ENCODE measurements at places on chromosomes 16 and 17.

- DNase-seq: no peak
These were observed 14.7 kb downstream of the COPZ2 start for GRCh38 chr17:48022901-48023300.

- DNase-seq: no peak
These were observed 66.4 kb downstream of the BANP start for GRCh38 chr16:88017587-88018101.

DNA sequence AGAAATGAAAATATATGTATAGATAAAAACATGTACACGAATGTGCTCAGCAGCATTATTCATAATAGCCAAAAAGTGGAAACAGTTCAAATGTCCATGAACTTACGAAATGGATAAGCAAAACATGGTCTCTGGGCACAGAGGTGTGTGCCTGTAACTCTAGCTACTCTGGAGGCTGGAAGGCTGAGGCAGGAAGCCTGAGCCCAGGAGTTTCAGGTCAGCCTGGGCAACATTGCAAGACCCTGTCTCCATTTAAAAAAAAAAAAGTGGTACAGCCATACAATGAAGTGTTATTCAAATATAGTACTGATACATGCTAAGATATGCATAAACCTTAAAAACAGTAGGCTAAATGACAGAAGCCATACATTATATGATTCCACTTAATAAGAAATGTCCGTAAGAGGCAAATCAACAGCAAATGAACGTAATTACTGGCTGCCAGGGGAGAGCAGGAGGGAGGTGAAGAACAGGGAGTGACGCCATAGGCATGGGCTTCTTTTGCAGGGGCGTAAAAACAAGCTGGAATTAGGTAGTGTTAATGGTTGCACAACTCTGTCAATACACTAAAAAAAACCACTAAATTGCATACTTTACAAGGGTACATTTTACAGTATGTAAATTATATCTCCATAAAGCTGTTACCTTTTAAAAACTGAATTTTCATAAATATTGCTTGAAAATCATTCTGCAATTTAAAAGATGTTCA is 87.2 kb upstream of the PLEKHM1 start:
- no peak for DNase-seq

- no peak for DNase-seq
These were observed 44.9 kb upstream of the DLX4 start for GRCh38 chr17:49924116-49924515.

- no peak for DNase-seq
These were observed 317.5 kb downstream of the TOX3 start for GRCh38 chr16:52229471-52229870.

DNA sequence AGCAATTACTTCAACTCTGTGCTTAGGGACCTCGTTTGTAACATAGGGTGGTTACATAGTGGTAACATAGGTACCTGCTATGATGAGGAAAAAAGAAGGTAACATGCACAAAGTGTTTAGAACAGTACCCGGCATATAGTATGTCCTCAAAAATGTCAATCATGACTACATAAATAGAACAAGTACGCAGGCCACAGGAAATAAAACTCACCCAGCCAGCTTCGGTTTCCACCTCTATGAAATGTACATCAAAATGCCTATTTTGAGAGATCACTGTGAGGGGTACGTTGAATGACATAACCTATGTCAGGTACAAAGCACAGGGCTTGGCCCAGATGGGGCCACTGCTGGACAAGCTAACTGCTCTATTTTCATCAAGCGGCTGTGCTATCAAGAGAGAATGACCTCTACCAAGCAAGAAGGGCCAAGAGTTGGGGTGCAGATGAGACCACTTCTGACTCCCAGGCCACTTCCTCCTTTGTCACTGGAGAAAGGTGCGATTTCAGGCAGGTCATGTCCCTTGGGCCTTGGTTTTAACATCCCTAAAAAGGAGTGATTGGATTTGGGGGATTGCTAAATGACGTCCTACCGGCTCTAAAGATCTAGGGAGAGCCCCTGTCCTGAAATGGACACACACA is 45.4 kb downstream of the WSB1 start:
- no peak for DNase-seq

- no peak for DNase-seq
These were observed 32.6 kb upstream of the DLX4 start for GRCh38 chr17:49936386-49936785.

- DNase-seq: no peak
These were observed 216.0 kb downstream of the PMP22 start for GRCh38 chr17:15048933-15049794.

DNA sequence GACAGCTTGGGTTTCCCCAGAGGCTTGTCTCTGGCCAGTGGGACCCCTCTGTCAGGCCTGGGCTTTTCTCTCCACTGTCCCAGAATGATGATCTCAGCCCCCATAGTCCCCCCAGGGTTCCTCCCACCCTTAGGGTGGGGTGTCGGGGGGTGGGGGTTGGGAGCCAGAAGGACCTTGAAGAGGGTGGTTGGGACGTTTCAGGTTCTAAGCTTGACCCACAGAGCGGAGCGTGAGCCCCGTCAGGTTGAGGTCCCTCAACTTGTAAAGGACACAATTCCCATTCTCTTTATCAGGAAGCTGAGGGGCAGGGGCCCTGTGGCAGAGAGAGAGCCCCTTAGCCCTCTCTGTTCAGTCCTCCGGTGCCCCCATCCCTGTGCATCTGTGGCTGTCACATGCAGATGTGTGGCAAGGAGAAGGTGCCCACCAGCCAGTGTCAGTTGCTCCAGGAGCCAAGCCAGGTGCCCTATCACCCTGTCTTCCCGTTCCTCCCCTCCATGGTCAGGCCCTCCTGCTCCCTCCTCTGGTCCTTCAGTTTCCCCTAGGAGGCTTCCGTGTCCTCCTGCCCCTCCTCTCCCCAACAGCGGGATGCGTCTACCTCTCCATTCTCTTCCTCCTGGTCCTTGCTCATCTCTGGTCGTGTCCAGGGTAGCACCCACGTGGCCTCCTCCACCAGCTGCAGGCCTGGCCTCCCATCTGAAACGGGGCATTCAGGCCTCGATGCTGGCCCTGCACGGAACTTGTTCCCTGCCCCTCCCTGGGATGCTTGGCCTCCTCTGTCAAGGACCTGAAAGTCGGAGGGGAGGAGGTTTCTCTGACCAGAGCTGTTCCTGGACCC is 1.5 kb upstream of the NTN3 start:
- DNase-seq: no peak

DNA sequence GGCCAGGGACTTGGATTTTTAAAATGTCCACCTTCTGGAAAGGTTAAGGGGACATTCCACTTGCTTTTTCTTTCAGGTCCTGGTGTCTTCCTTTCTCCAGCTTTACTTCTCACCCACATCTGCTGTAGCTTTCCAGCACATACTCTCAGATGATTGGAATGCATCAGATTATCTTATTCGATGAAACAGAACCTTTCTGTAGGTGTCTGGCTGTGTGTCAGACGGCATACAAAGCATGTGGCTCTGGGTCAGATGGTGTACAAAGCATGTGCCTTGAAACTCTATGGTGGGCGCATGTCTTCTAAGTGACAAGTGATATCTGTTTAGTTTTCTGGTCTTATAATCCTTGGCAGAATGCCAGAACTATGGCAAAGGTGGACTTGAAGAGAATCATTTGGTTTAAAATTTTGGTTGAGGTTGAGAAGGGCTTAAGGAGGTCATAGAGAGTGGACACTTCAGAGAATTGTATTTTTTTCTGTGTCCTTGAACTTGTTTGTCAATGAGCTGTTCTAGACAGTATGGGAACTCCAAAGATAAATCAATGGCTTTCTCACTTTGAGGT is 125.3 kb downstream of the FTO start:
- no peak for DNase-seq

DNA sequence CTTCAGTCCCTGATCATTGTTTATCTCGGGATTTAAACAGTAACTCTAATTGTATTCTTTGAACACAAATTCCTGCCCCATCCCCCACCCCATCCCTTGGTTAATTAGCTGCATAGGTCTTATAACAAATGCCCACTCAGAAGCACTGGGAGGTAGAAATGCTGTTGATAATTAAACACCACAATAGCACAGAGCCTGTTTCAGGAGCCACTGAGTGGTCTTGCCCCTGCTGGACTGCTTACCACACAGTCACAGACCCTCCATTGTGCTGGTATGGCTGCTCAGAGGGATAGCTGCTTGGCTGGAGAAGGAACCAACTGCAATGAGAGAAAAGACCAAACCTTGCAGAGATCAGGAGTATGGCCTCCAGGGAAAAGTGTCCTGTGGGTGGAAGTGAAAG is 214.1 kb downstream of the ANKFN1 start:
- no peak for DNase-seq

GRCh38 chr17:38674014-38674748 is 576 bp downstream of the EPOP start:
- DNase-seq: no peak

DNA sequence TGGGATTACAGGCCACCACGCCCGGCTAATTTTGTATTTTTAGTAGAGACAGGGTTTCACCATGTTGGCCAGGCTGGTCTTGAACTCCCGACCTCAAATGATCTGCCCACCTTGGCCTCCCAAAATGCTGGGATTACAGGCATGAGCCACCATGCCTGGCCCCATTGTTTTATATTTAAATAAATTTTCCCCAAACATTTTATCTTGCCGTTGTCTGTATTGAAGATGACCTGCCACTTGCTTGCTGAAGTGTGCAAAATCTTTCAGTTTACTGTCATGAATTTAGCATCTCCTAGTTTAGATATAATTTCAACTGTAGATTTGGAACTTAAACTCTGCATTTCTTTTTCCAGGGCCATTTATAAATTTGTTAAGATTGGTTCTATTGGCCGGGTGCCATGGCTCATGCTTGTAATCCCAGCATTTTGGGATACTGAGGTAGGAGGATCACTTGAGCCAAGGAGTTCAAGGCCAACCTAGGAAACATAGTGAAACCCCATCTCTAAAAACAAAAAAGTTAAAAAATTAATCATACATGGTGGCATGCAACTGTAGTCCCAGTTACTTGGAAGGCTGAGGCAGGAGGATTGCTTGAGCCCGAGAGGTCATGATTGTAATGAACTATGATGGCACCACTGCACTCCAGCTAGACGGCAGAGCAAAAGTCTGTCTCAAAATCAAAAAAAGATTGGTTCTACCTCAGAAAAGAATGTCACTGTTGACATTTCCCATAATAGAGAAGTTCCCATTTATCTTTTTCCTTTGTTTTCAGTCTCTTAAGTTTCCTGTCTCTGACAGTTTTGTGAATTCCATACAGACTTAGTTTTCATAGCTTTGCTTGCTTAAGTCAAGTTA is 84.4 kb downstream of the VMP1 start:
- peak; percentile 82 for DNase-seq

- DNase-seq: no peak
These were observed 135.2 kb upstream of the HS3ST3A1 start for GRCh38 chr17:13736916-13737315.

DNA sequence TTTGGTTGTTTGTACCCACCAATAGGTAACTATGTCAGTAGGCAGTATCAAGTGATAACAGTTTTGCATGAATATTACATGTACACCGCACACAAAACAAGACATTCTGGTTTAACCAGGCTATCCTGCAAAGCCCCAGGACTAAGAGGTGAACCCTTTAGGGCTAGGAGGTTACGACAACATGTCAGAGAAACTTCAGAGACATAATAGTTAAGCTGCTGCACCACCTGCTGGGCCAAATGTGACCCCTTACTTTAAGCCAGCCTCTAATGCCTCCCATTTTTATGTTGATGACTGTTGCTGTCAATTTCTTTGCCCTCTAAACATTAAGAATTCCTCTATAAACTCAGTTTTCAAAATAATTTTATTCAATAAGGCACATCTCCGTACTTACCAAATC is 15.4 kb downstream of the SRP68 start:
- no peak for DNase-seq

DNA sequence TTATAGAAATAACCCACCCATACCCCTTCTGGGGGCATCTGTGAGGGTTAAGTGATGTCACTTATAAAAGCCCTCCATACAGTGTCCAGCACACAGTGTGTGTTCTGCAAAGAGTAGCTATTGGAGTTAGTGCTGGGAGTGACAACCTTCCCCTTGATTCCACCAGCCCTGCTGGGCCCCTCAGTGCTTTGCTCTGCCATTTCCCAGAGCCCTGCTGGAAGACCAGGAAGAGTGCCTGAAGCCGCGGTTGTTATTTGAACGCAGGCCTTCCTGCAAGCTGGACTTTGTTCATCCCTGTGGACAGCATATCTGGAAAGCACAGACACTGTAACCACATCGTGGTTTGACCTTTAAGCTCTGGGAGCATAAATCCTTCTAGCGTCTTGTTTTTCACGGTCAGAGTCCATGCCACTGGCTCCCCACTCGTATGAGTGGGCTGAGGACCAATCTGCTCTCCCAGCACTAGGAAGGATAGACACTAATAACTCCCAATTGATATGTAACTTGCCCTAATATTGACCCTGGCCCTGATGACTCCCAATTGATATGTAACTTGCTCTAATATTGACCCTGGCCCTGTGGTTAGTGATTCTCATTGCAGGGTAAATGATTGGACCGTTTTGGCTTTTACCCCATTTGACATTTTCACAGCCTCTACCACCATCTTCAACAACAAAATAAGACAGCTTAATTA is 297.1 kb upstream of the MAF start:
- DNase-seq: no peak

- DNase-seq: no peak
These were observed 204.8 kb downstream of the MSI2 start for GRCh38 chr17:57461082-57461481.

- no peak for DNase-seq
These were observed 14.2 kb upstream of the HAPSTR1 start for GRCh38 chr16:9077091-9077809.

DNA sequence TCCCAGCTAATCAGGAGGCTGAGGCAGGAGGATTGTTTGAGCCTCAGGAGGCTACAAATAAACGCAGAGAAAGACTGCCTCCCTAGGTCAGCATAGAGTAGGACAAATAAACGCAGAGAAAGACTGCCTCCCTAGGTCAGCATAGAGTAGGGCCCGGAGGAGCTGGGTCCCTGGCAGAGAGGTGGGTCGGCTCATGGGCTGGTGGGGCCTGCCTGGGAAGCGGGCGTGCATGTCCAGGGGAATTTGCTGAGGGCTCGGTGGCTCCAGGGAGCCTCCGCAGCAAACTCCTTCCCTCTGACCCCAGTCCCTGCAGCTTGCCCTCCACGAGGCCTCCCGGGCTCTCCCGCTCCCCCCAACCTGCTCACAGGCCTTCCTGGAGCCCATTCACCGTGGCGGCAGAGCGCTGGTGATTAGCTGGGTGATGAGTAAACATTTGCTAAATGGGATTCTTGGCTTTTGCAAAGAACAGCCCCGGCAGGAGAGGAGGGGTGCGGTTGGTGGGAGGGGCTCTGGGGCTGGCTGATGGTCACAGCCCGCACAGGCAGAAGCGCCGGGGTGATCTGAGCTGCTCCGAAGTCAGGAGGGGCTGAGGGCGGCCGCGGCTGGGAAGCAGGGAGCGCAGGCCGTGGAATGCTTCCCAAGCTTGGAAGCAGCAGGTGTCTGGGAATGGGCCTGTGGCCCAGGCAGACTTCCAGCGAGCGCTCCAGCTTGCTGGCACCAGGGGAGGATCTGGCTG is 93.1 kb downstream of the RTN4RL1 start:
- no peak for DNase-seq

- DNase-seq: no peak
These were observed 16.2 kb downstream of the CIAPIN1 start for GRCh38 chr16:57430955-57431354.

- DNase-seq: no peak
These were observed 83.5 kb upstream of the IRX5 start for GRCh38 chr16:54847207-54847606.

GRCh38 chr17:75980188-75981018 is 1.4 kb downstream of the TEN1 start:
- DNase-seq: no peak

- DNase-seq: no peak
These were observed 22.9 kb downstream of the RDM1 start for GRCh38 chr17:35907691-35908090.
